Suppressor macrophage treated with lipopolysaccharide for 4 hours (primary cell): ENCODE measurements at places on chromosomes 4 and X.

DNA sequence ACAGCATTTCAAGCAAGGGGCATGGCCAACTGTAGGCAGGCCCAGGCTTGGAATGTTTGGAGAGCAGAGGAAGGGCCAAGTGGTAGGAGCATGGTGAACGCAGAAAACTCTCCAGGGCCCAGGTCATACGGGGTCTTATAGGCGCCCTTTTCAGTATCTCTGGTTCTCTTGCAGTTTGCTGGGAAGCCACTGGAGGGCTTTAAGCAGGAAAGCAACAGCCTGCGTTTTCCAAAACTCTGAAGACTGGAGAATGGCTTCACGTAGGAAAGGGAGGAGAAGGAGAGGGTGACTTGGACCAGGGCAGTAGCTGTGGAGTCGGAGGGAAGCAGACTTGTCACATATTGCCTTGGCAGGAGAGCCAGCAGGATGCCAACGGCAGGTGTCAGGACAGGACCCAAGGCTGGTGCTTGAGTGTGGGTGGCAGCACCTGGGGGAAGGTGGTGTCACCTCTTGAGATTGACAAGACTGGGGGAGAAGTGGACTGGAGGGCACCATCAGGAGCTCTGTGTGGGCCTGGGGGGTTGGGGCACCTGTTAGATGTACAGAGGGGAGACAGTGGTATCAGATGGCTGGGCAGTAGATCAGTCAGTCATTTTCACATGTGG is 21.9 kb downstream of the TKTL1 start:
- no peak for DNase-seq

DNA sequence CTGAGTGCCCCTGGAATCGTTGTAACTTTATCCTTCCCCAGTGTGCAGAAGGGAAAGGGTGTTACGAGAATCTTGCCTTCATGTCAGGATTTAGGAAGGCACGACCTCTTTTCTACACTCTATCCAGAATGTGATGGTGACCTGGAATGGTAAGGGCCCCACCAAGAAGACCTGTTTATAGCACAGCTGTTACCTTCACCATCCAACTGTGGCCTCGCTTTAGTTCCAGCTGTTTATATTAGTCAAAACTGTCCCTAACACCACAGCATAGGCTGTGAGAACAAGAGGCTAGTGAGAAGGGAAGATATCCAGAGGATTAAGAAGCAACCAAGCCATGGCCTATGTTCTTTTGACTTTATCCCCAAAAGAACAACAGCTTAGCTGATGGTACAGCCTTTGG is 28.0 kb downstream of the ARX start:
- DNase-seq = no peak

DNA sequence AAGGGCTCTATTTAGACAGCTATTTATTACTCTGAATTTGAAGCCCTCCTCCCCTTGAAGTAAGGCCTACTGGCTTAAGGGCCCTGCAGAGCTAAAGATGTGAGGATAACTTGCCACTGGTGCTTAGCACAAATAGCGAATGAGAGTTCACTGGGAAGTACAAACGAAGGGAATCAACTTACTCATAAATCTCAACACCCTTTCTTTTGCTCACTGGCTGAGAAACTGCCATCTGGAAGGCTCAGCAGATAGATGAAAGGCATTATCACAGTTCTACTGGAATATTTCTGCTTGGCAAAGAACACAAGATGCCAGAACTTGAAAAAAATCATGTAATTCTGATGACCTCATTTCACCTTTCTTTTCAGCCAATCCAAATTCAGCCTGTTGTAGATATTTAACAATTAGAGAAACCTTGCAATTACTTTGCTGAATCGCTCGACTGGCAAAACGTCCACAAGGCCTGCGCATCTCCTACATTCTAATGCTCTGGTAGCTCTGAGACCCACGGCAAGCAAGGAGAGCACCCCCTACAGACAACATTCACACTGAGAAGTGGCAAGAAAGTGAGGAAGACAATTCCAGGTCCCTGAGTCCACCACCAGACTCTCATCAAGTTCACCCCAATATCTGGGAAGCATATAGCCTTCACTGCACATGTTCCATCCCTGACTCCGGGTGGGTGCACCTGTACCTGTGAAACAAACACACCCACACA is 27.5 kb downstream of the TSPAN5 start:
- DNase-seq = no peak

GRCh38 chrX:13383907-13384306 is 64.1 kb upstream of the ATXN3L start:
- DNase-seq = no peak

DNA sequence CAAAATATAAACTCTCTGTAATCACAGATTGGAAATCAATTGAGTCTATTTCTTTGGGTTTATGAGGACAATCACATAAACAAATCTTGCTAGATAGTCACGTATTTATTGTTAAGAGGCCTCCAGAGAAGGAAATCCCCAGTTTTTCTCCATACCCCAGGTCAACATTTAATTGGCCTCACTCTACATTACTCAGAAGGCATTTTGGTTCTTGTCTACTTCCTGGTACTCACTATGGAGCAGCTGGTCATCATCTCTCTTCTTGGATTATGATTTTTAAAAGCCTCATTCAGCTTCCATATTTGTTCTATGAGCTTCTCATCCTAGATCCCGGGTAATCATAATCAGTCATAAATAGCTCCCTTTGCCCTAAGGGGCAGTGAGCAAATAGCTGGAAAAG is 81.6 kb upstream of the LNX1 start:
- no peak for DNase-seq

DNA sequence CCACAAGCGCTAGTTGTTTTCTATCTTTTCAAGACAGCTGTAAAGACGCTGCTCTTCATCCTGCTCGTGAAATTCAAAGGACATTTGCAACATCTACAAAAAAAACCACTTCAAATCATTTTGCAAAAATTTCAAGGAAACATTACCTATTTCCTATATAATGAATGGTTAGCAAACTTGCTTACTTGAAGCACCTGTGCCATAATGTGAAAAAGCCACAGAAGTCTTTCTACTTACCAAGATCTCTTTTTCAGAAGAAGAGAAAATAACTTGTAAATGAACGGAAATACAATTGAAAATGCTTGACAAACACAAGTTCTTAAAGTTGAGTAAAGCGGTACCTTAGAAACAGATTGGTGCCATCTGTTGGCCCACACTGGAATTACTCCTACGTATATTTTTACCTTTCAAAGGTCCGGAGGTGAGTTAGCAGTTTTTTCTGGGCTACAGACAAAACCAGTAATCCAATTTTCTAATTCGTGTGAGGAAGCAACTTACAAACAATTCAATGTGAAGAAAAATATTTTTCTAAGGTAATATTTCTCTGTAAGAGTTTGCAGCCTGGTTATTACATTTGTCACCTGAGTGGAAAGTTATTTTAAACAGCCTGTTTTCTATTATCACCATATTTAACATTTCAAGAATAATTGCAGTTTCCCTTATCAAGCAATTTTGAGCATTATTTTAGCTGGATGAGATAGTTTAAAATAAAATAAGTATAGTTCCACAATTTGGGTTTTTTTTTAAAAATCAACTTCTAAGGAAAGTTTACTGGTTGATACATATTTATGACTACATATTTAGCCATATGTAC is at the start of gene TLR6:
TSS of gene TLR6 (minus strand) at position 294 of the 814 bp plus-strand sequence. CDS start 27,344 bp downstream, outside the sequence.
- DNase-seq = peak; percentile 77

DNA sequence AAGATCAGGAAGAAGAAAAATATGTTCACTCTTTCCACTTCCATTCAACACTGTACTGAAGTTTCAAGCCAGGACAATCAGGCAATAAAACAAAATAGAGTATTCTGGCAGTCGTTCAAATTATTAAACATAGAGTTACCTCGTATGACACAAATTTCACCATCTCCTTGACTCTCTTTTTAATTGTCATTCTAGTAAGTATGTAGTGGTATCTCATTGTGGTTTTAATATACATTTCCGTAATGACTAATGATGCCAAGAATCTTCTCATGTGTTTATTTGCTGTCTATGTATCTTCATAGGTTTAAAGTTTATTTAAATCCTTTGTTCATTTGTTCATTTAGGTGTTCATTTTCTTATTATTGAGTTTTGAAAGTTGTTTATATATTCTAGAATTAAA is 352.2 kb downstream of the IDS start:
- no peak for DNase-seq

GRCh38 chr4:1183985-1184773 is 11.8 kb upstream of the SPON2 start:
- DNase-seq = peak; percentile 85

GRCh38 chrX:51896626-51897025 is 3.2 kb downstream of the MAGED1 start:
- no peak for DNase-seq

DNA sequence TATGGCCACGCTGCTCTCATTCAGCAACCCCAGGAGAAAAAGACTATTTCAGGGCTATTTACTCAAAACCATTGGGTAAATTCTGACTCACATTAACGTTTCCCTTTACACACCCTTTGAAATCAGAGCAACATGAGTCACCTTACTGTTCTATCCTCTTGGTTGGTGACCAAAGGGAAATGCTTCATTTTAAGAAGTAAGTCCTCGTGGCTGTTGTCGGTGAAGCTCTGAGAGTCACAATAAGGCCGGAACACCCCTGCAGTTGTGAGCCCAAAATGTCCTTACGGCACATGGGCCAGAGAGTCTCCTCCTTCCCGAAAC is 56.3 kb upstream of the SPRY1 start:
- DNase-seq = peak; percentile 75

GRCh38 chr4:148893095-148893494 is 450.9 kb upstream of the NR3C2 start:
- no peak for DNase-seq

GRCh38 chrX:31435592-31435991 is 363.8 kb upstream of the FTHL17 start:
- no peak for DNase-seq

- no peak for DNase-seq
Observed at GRCh38 chrX:93598076-93598475, 75.3 kb downstream of the NAP1L3 start.

- no peak for DNase-seq
Observed at GRCh38 chr4:4296283-4296846, 6.3 kb downstream of the ZBTB49 start.

DNA sequence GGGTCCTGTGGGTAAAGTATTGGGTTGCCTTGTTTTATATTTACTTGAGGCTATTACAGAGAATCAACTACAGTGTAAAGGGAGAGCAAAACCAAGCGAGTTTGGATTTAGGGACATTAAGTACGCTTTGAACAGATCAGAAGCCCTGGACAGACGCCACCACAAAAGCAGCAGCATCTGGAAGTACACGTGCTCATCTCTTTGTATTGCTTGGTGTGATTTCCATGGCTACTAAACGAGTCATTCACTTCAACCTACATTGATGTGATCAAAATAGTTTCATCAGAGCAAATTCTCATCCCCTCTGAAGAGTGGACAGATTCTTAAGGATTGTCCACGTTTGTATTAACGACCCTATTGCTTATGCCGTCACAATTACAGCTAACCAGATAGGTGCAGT is 85.1 kb downstream of the SORBS2 start:
- DNase-seq = no peak
